ENCODE measurements at places on chromosomes 4 and X.

- DNase-seq: no peak
These were observed 84.0 kb upstream of the BMP2K start for GRCh38 chr4:78691971-78692821.

GRCh38 chr4:169464080-169464479, 148.3 kb downstream of the NEK1 start:
- no peak for DNase-seq

DNA sequence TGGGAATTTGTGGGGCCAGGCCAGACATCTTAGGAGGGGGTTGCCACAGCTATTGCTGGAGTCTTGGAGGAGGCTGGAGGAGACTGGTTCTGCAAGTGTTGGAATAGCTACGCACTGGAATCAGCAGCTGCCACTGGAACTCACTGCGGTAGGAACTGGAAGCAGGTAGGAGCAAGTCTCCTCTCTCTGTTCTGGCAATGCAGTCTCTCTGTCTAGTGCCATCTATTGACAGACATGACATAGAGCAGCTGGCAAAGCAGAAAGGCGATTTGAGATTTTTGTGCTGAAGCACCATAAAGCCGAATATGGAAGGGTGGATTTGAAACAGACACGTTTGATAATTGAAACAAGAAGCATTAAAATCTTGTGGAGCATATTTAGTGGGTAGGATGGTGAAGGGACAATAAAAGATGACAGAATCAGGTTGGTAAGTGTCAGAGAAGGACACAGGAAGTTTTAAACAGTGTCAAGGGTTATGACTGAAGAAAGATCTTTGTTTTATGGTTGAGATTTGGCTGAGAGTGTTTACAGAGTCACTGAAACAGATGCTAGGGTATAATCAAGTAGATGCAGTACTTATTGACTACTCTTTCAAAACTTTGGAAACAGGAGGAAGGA, 23.5 kb upstream of the SYNPO2 start:
- DNase-seq: no peak

GRCh38 chrX:118795528-118796280, 27.9 kb upstream of the ZCCHC12 start:
- DNase-seq: no peak

- DNase-seq: no peak
These were observed 383.4 kb downstream of the ANKRD50 start for GRCh38 chr4:124329134-124329533.

GRCh38 chr4:53537606-53538005, 53.7 kb downstream of the LNX1 start:
- DNase-seq: no peak

Data from caudate nucleus (tissue), 63 donors.